ENCODE measurements at places on chromosomes 16 and 17. TPM values are rescaled to one million over a fixed set of nuclear protein-coding genes. Genes with fewer than 3 reads are reported as not detected.
A peak's percentile ranks its signal among the peaks of the same experiment; 100 is the strongest.

DNA sequence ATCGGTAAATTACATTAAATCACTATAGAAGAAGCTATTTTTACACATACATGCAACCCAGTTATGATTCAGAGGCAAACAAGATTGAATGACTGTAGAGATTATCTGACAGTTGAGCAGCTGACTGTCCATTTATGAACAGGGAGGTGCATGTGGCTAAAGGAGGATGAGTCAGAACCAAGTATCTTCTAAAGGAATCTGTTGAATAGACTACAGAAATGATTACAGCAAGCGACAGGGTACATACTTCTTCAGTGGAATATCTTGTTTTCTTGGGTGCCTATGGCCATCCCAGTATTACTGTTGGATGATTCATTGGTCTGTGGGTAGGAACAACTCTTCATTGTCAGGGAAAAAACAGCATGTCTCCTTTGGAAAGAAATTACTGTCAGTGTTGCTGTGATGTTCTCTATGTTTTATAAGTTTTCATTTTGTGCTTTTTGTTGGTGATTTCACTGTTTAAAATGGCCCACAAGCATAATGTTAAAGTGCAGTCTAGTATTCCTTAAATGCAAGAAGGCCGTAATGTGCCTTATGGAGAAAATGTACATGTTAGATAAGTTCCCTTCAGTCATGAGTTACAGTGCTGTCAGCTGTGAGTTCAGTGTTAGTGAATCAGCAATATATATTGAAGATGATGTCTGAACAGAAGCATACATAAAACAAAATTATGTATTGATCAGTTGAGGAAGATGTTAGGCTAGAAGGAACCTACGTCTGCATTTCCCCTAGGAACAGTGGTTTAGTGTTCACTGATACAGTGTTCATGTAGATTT lies 27.0 kb downstream of the CBFB start:
- peak; percentile 89 for DNase-seq

DNA sequence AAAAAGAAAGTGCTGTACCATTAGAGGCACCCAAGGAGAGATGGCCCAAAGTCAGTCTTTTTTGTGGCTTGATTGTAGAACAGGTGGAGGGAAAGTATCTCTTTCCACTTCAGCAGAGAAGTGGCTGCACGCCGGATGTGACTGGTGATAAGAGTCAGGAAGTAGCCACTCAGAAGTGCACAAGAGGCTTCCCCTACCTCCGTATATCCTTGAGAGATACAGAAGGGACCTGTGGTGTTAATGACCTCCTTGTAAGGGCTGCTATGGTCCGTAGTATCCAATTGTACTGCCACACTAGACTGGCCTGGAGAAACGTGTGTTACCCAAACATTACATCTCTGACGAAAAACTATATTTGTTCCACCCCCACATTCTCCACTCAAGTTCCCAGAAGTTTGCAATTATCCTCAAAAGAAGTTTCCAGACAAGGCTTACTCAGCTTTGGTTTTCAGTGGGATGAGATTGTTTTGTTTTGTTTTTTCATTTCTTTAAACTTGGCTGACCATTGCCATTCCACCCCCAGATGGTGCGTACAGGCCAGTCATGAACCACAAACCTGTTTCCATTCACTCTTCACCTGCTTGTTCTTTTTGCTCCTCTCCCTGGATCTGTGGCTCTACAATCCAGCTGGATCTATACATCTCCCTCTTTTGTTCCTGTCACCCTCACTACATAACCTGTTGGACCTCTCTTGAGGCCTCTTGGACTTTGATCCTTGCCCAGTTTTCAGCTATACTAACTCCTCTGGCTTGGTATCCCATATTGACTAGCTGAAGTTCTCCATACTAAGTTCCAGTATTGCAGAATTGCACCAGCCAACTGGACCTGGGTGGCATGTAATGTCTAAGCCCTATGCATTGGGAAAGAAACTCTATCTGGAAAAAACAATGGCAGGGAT lies 20.7 kb upstream of the MED13 start:
- DNase-seq: no peak

GRCh38 chr16:67654403-67654911 lies 5.6 kb downstream of the ACD start:
- DNase-seq: no peak

PRR29 gene
- total RNA-seq: 0.77 TPM

DNA sequence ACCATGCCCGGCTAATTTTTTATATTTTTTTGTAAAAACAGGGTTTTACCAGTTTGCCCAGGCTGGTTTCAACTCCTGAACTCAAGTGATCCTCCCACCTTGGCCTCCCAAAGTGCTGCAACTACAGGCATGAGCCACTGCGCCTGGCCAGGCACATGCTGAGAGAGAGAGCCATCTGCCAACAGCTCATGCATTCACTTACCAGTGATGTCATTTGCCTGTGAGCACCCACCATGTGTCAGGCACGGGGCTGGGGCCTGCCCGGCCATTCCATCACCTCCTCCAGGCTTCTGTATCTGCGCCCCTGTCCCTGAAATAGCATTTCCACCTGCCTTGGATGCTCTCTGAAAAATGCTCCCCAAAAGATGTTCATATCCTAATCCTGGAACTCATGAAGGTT lies 43.6 kb upstream of the PEMT start:
- no peak for DNase-seq

ALOX12B gene
- total RNA-seq: 1.2 TPM

GRCh38 chr16:88999457-89000206 lies 22.6 kb upstream of the CBFA2T3 start:
- DNase-seq: no peak

FBXO39 gene
- total RNA-seq: not detected

DNA sequence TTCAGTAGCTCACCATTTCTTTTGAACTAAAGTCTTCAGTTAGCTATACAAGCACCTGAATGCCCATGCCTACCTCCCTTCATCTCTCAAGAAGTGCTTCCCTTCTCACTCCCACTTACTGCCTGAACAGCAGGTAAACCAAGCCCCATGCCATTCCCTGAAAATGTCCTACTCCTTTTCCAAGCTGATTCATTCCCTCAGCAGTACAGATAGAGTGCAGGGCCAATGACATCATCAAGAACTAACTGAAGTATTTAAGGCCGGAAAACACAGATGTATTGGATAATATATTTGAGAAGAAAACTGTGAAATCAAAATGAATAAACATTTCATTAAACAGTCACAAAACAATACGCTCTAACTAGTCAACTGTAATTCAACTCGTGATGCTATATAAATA lies 478.8 kb upstream of the CDH11 start:
- DNase-seq: no peak

GRCh38 chr17:57774872-57775271 lies 29.8 kb upstream of the CCDC182 start:
- DNase-seq: no peak

- no peak for DNase-seq
Observed at GRCh38 chr17:12085076-12085949, 64.6 kb downstream of the MAP2K4 start.

DNA sequence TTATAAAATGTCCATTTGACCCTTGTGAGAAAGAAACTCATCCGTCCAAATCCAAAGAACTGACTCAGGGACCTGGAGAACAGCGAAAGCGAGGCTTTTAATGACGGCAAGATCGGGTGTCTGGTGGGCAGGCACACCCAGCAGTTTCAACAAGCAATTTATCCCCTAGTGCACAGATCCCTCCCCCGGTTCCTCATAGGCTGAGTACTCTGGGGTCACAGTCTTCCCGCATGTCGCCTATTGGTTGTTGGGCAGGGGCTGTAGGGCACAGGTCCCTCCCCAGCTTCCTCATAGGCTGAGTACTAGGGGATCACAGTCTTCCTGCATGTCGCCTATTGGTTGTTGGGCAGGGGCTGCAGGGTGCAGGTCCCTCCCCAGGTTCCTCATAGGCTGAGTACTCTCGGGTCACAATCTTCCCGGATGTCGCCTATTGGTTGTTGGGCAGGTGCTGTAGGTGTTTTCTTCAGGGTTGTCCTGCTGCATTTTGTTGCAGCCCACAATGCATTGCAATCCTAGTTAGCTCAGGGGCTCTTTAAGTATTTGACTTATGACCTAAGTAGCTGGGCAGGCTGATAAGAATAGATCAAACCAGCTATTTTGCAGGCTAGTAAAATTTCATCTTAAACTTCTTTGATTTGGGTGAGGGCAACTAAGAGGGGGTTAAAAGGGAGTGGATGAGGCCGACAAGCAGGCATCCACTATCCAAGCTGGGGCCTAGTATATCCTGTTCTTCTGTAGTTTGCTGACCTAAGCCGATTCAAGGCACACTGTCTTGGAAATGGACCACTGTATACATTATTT lies 3.6 kb upstream of the UTS2R start:
- peak; percentile 29 for DNase-seq

GRCh38 chr17:73697872-73698271 lies 53.6 kb upstream of the SDK2 start:
- DNase-seq: no peak
